ENCODE measurements at places on chromosomes 4 and X.

GRCh38 chrX:154093965-154094364 is 3.6 kb downstream of the MECP2 start:
- DNase-seq: no peak

DNA sequence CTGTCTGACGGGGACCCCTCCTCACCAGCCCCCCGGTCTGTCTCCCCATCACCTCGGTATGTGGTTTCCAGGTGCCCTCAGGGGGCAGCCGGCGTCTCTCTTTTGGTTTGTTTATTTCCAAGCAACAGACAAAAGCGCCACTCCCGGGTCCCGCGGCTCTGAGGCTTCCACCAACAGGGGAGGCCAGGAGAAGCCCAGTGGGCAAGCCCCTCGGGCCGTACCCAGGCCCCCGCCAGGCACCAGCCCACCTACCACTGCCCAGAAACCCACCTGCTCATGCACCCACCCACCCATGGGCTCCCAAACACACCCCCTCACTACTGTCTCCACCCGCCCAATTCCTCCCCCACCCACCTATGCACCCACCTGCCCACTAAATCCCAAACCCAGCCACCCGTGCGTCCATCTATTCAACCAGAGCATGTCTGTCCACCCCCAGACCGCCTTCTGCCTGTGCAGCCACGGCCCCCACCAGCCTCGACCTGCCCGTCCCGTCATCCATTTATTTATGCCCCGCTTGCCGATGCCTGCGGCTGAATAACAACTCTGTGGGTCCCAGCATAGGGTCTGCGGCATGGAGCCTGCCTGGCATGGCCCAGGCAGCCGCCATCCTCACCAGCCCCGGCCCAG is 129.8 kb downstream of the FAM53A start:
- no peak for DNase-seq

GRCh38 chr4:22514001-22514400 is 1.9 kb downstream of the ADGRA3 start:
- no peak for DNase-seq

DNA sequence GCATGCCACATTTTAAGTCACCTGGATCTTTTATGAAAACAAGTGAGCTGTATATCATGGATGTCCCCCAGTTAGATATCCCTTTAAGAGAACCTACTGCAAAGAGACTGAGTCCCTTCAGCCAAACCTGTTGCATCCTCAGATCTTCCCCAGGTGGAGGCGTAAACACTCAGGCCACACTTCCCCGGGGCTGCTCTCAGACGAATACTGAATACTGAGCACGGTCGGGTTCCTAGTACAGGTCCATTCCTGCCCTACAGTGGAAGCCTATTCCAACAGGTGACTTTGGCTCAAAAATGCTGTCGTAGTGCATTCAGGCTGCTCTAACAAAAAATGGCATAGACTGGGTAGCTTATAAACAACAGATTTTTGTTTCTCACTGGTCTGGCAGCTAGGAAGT is 320.2 kb upstream of the CLNK start:
- no peak for DNase-seq

GRCh38 chrX:85303544-85303943 is 59.8 kb downstream of the ZNF711 start:
- no peak for DNase-seq

DNA sequence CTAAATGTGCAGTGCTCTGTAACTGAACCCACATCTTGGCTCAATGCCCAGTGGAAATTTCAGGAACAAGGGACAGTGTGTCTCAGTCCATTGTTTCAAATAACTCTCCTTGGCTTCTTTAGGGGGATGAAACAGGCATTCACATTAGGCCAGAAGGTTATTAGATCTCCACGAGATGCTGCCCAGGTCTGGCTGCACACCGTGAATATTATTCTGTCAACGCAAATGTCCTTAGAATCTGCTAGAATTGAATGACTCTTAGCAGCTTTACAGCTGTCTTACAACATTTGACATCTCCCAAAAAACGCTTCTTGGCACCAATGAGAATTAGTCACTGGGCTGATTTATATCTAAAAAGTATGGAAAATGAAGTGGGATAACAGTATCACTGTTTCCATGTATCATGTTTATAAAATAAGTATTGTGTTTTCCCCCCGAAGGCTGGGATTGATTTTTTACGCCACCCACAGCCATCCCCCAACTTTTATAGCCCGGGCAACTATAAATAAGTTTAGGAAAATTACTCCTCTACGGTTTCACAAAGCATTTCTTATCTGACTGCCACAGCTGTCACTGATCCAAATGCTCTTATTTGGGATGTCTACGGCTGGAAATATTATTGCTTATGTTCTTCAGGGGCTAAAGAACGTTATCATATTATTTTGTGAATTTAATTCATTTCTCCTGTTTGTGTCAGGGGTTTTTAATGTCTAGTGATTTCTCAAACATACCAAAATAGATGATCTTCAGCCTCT is 559.7 kb upstream of the FAT1 start:
- no peak for DNase-seq

- no peak for DNase-seq
These were observed 149.6 kb upstream of the FAM9B start for GRCh38 chrX:9183481-9183880.

GRCh38 chr4:55499495-55499894 is 47.2 kb downstream of the CLOCK start:
- no peak for DNase-seq

- no peak for DNase-seq
These were observed 125.8 kb downstream of the FHDC1 start for GRCh38 chr4:153061971-153062370.

- DNase-seq: no peak
These were observed 84.1 kb downstream of the NHS start for GRCh38 chrX:17459008-17459611.

- DNase-seq: no peak
These were observed 251.9 kb downstream of the PAPSS1 start for GRCh38 chr4:107468156-107468555.

- DNase-seq: no peak
These were observed 24.2 kb upstream of the CXCL2 start for GRCh38 chr4:74123065-74123728.

- DNase-seq: no peak
These were observed 653.2 kb upstream of the GALNT7 start for GRCh38 chr4:172515266-172515879.

DNA sequence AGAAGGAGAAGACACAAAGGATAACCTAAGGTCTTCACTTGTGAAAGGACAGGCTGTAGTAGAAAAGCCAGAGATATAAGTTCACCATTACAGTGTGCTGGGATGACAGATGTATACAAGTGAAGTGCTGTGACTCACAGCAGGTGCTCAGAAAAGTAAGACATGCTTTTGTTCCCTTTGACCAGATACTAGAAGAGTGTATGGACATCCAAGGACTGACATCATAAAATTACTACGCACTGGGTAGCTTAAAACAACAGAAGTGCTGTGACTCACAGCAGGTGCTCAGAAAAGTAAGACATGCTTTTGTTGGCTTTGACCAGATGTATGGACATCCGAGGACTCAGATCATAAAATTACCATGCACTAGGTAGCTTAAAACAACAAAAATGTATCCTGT is 61.6 kb upstream of the BTC start:
- no peak for DNase-seq

- DNase-seq: peak; percentile 13
These were observed 4.6 kb upstream of the SOWAHD start for GRCh38 chrX:119753639-119754257.

DNA sequence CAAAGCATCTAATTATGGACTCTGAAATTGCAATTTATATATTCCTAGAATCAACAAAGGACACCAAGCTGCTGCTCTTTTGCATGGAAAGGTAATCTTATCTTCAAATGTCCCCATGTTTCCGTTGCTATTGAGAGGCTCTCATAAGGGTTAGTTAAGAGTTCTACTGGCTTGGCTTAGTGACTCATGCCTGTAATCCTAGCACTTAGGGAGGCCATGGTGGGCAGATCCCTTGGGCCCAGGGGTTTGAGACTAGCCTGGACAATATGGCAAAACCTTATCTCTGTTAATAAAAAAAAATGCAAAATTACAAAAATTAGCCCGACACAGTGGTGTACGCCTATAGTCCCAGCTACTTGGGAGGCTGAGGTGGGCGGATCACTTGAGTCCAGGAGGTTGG is 93.4 kb upstream of the RAPGEF2 start:
- DNase-seq: no peak

- no peak for DNase-seq
These were observed 197.9 kb downstream of the PRDM5 start for GRCh38 chr4:120724656-120725055.

DNA sequence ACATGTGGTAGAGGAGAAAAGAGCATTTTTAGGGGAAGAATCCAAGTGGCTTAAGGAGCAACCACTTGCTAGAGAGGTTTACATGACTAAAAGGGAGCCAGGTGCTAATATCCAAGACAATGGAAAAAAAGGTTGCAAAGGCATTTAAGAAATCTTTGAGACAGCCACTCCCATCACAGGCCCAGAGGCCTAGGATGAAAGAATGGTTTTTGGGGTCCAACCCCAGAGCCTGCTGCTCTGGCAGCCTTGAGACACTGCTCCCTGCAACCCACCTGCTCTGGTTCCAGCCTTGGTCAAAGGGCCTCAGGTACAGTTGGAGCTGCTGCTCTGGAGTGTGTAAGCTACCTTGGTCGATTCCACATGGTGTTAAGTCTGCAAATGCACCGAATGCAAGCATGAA is 84.1 kb upstream of the FREM3 start:
- no peak for DNase-seq
